ENCODE measurements at places on chromosomes 1 and 21.

DNA sequence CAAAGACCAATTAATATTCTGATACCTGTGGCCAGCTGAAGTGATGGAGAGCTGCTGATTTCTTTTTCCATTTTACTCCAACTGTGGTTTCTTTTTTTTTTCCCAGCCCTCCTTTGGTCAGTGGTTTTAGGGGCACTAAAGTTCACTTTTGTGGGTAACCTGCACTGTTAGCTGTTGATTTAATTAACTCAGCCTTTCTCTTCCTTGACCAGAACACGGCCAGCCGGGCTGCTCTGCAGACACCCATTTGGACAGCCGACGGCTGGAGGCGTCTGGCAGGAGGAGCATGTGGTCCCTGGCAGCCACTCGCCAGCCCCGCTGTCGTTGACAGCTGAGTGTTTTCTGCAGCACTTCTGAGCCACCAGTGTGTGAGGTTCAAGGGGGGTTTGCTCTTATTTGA lies 136.2 kb upstream of the RUNX3 start:
- DNase-seq: no peak

- DNase-seq: no peak
Observed at GRCh38 chr21:28636752-28637691, 355.7 kb downstream of the LTN1 start.

GRCh38 chr1:171899838-171900237 lies 58.5 kb downstream of the DNM3 start:
- DNase-seq: no peak

GRCh38 chr1:25573961-25574360 lies 30.6 kb downstream of the LDLRAP1 start:
- no peak for DNase-seq

GRCh38 chr1:168312718-168313604 lies 32.3 kb downstream of the TBX19 start:
- no peak for DNase-seq

DNA sequence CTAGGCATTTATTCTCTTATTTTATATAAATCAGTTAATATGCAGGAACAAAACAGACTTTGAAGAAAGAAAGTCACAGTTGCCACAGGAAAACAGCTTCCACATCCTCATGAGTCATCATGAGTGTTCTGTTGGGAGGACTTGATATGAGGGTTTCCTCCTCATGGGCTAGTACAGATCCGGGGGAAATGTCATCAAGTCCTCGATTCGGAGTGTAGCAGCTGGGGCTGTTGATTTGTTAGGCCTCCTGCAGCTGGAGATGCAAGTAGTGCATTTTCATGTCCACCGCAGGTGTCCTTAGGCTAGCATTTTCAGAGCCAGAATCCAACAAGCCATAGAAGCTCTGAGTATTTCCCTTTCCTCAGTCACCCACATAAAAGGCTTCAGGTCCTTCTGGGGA lies 36.7 kb downstream of the ADAM30 start:
- peak; percentile 42 for DNase-seq

- no peak for DNase-seq
Observed at GRCh38 chr1:54300401-54300800, 100.4 kb downstream of the MRPL37 start.

- DNase-seq: no peak
Observed at GRCh38 chr1:16073490-16074119, at the start of gene FAM131C. Gene FAM131C (minus strand): TSS chr1:16073651. CDS start chr1:16073442, 209 bp downstream.
